ENCODE measurements at places on chromosomes 7 and 10.

GRCh38 chr7:108605559-108606201, 36.0 kb downstream of the DNAJB9 start:
- no peak for DNase-seq

GRCh38 chr7:70574970-70575799, 556.8 kb upstream of the GALNT17 start:
- DNase-seq: no peak

GRCh38 chr7:102285540-102286236, 980 bp upstream of the SH2B2 start:
- DNase-seq: no peak

DNA sequence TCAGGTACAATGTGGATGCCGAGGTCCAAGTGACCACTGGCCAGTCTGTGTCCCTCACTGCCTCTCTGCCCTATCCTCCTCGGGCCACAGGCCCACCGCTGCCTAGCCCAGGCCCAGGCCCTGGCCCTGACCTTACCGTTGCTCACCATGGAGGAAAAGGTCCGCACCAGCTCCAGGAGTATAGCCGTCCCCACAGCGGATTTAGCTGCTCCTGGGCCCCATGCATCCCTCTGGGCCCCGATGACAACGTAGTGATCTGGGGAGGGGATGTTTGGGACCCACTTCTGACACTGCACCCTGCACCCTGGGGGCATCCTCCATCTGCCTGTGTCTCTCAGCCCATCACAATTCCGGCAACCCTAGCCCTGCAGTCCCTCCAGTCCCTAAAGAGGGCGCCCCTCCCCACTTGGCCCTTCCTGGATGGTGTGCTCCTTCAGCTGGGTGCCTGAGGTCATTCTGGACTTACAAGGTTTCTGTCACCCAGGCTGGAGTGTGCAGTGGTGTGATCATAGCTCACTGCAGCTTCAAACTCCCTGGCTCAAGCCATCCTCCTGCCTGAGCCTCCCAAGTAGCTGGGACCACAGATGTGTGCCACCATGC, 12.1 kb downstream of the TFR2 start:
- DNase-seq: peak; percentile 25

DNA sequence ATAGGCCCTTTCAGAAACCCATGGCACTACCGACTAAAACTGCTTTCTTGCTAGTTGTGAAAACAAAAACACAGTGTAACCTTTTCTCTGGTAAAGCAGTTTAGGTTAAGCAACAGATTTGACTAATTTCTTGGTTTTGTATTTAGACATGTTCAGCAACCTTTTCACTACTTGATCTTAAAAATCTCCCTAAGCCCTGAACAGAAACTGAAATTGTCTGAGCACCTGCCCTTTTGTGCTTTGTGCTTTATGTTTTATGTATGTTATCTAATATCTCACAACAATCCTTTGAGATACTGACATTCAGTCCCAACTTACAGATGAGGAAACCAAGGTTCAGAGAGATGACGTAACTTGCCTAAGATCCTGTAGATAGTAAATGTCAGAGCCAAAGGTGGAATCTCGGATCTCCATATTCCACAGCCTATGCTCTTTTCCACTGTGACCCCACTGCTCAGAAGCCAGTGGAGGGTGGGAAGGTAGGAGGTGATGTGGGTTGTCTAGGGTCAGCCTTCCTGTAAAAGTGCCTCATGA, 146.6 kb downstream of the LCOR start:
- DNase-seq: no peak

DNA sequence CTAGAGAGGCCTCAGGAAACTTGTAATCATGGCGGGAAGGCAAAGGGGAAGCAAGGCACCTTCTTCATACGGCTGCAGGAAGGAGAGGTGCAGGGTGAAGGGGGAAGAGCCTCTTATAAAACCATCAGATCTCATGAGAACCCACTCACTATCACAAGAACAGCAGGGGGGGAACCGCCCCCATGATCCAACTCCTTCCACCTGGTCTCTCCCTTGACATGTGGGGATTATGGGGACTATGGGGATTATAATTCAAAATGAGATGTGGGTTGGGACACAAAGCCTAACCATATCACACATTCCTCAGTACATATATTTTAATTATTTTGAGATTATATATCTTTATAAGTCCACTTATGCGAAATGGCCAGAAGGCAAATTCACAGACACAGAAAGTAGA, 8.9 kb downstream of the HK1 start:
- no peak for DNase-seq

DNA sequence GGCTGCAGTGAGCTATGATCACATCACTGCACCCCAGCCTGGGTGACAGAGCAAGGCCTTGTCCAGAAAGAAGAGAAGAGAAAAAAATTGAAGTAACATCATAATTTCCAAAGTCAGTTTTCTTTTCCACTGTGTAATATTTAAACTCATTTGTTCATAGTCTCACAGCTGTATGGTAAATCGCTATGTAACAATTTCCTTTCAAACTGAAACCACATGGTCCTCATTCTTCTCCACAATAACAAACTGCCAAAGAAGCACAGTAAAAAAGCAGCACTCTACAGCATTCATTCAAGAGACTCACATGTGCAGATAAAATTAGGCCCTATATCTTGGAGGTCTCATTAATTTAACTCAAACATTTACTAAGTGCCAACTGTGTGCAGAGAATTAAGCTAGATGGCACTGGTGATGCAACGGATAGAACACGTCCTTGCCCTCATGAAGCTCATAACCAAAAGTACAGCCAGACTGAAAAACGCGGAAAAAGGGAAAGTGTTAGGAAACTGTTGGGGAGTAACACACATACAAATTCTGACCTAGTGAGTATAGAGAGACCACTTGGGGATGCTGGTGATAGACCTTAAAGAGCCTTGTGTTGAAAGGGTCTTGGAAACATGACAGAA, 174.0 kb upstream of the KCTD7 start:
- no peak for DNase-seq

DNA sequence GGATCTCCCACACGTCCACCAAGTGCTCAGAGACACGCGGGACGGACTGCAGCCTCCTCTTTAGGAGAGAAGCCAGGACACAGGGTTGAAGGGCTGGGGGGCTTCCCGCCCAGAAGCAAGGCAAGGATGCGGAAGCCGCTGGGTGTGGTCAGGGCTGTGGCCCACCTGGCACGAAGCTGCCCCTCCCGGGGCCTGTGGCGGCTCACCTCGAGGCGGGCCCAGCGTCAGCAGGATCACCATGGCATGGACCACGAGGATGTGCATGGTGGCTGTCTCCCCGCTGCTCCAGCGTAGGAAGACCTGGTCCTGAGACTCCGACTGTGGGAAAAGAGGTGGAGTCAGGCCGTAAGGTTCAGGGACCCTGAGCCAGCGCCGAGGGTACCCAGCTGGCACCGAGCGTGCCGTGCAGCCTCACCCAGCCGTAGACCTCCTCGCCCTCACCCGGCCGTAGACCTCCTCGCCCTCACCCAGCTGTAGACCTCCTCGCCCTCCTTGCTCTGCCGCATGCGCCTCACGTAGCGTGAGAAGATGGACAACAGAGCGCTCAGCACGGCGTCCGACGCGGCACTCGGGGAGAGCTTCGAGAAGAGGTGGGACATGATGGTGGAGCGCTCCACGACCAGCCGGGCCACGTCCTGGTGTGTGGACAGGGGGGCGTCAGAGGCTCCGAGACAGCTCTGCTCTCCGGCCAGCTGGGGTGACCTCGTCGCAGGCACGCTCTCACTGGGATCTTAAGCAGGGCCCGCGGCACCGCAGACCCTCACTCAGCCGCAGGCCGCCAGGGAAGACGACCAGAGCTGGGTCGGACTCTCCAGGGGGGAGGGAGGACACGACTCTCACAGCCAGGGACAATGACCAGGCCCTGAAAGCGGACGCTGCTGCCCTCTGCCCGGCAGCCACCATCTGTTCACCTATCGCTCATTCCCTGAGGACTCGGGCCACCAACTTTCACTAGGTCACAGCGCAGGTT, 20.4 kb downstream of the INTS1 start:
- DNase-seq: no peak

DNA sequence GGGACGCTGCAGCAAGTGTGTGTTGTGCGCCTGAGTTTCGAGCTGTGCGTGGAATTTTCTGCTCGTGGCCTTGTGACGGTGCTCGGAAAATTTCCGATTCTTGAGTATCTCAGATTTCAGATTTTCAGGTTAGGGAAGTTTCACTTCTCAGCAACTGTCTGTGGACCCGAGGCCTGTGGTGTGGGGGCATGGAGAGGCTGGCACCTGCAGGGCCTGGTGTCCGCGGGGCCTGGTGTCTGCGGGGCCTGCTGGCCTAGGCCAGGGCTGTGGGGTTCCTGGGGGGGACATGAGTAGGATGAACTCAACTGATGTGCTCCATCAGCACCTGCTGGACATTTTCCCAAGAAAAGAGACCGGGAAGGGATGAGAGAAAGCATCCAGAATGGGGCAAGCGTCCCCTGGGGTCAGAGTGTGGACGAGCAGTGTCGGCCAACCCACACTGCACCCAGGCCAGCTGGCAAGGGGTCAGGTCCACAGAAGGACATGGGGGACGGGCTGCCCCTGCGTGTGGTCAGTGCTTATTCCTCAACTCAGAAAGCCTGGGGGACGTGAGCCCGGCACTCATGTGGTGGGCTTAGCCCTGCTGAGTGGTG, 31.3 kb upstream of the SHH start:
- DNase-seq: no peak

GRCh38 chr7:54901840-54902239, 117.0 kb upstream of the EGFR start:
- DNase-seq: no peak

- DNase-seq: no peak
Observed at GRCh38 chr10:106863549-106863948, 301.0 kb downstream of the SORCS1 start.

- DNase-seq: peak; percentile 14
Observed at GRCh38 chr7:129225206-129225930, 538 bp downstream of the AHCYL2 start.

DNA sequence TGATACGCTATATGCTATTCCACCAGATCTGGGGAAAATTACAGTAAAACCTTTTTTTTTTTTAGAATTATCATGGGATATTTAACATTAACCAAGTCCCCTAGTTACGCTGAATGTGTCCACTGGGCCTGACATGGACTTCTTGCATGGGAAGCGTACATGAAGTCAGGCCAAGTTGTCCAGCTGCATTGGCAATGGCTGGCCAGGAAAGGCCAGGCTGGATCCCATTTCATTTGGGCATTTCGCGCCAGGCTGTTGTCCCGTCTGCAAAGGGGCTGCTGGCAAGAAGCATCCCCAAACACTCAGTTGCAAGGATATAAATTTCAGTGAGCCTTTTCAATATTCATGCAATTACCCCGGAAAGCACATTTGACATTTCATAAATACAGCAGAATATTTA, 933.3 kb downstream of the GRID1 start:
- DNase-seq: no peak

DNA sequence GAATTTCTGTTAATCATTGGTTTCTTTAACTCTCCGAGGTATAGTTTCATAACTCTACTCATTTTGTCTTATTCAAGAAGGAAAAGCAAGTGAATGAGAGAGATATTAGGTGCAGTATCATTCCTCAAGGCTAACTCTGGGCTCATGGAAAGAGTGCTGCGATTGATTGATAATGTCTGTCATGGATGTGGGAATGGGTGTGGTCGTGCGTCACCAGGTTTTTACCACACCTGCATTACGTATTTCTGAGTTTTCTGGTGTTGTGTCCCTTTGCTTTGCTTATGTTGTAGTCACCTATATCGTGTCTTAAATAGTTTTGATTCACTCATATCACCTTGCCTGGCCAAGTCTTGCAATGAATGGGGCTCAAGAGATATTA, 44.9 kb upstream of the ZNF438 start:
- no peak for DNase-seq

- peak; percentile 62 for DNase-seq
Observed at GRCh38 chr10:72796042-72796441, 97.5 kb upstream of the OIT3 start.

DNA sequence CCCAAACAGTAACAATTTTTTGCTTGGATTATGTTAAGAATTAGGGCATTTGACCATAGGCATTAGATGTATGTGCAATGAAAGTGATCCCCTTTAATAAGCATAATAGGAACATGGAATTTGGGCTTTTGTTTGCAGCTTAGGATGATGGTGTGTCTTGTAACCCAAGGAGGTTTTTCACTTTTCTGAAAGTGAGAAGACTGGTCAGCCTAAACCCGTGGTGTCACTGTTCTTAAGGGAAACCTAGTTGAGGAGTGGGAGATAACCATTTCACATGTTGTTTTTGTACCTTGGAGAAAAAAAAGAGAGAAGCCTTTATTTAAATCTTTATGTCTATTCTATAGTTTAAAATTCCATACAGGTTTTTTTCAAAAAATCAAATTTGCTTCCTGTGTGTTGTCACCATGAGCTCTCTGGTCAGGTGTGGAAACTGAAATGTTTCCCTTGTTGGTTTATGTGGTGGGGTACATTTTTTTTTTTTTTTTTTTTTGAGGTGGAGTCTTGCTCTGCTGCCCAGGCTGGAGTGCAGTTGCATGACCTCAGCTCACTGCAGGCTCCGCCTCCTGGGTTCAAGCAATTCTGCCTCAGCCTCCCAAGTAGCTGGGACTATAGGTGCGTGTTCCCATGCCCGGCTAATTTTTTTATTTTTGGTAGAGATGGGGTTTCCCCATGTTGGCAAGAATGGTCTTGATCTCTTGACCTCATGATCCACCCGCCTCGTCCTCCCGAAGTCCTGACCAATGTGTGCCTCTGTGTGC, 7.7 kb downstream of the CCM2 start:
- no peak for DNase-seq

GRCh38 chr7:78083476-78084120, 285.0 kb downstream of the PHTF2 start:
- no peak for DNase-seq

- peak; percentile 19 for DNase-seq
Observed at GRCh38 chr7:13181216-13181615, 493.8 kb downstream of the ARL4A start.

DNA sequence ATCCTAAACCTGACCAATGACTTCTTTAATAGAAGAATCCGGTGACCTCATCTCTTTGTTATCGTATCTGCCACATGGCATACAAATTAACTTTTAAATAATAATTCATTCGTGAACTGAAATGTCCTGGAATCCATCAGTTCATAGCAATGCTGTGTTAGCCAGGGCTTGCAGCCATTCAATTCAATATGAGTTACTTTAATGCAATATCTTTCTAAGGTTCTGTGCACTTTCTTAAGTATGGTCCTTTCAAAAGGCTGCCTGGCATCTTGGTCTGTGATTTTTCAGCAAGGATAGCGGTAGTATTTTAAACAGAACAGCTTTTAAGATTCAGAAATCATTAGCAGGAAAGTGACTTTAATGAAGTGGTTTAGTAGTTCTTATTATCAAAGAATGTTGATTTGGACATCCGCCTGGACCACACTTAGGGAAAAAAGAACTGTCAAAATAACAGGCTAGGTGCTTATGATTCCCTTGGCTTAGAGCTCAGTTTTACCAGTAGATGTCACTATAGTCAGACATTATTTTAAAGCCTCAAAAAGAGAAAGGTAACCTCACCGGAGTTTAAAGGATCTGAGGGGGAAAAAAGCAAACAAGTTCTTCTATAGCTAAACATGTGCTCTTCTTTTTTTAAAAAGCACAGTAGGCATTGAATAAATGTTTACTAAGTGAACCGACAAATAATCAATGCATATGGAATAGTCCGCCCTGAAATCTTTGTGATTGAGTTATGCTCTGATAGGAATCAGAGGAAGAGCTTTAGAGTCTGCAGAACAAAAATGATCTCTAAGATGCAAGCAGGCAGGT, 22.7 kb downstream of the SLC35G1 start:
- DNase-seq: peak; percentile 58

- DNase-seq: peak; percentile 100
Observed at GRCh38 chr7:42972699-42973500, 40.7 kb downstream of the MRPL32 start.
